Fibroblast of lung (primary cell): ENCODE measurements at places on chromosomes 13 and 19. TPM values are rescaled to one million over a fixed set of nuclear protein-coding genes. Genes with fewer than 3 reads are reported as not detected.

- DNase-seq = no peak
Observed at GRCh38 chr19:34651747-34652146, 25.2 kb downstream of the SCGB2B2 start.

GRCh38 chr19:28221736-28222135 is 991.2 kb downstream of the UQCRFS1 start:
- DNase-seq = no peak

- DNase-seq = no peak
Observed at GRCh38 chr19:19271828-19272599, 1.1 kb downstream of the TM6SF2 start.

DNA sequence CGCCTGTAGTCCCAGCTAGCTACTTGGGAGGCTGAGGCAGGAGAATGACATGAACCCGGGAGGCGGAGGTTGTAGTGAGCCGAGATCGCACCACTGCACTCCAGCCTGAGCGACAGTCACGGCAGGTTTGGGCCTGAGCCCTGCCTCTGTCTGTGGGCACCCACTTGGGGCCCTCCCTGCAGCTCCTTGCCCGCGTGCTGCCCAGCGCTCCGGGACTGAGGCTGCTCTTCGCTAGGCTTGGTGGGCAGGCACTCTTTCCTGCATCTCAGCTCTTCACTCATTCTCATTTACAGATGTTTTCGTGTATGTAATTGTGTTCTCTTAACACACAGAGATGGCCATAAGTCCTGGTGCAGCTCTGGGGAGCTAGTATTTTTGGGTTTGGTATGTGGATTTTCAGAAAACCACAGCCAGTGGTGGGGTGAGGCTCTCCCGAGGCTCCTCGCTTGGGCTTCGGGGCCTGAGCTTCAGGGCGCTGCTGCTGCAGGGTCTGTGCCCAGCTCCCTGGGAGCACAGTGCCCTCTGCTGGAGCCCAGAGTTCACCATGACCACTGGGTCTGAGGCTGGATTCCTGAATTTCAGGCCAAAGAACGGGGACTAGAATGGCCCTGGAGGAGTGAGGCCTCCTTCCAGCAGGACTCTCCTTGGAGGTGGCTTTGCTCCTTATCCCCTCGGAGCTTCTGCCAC is 15.2 kb downstream of the UPF1 start:
- DNase-seq = peak; percentile 80

- DNase-seq = no peak
Observed at GRCh38 chr13:105170438-105170837, 1365.0 kb downstream of the EFNB2 start.

GRCh38 chr19:30206187-30206586 is 166.0 kb upstream of the ZNF536 start:
- no peak for DNase-seq

- peak; percentile 20 for DNase-seq
Observed at GRCh38 chr13:31485651-31486051, 253.7 kb upstream of the RXFP2 start.

DNA sequence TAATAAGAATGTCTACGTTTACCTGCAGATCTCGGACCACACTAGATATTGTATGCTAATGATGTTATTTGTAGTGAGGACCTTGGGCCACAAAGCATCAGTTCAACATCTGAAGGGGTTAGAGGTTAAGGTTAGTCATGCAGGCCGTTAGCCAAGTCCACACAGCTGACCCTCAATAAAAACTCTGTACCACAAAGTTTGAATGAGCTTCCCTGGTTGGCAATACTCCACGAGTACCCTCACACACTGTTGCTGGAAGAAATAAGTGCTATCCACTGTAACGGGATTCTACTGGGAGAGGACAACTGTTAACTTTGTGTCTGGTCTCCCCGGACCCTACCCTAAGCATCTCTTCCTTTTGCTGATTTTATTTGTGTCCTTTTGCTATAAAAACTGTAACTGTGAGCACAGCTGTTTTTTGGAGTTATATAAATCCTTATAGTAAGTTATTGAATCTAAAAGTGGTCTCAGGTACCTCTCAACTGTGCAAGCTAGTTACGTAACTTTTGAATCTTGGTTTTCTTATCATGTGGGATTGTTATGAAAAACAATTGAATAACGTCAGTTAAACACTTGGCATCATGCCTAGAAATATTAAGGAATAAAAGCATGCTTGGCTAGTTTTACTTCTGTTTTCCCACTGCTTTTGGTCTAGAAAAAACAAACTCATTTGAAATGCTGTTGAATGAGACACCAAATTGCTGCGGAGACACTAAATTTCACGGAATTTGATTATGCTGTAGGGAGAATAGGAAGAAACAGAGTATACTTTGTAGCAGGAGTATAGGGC is 181.5 kb downstream of the DNAJC3 start:
- DNase-seq = peak; percentile 68

DNA sequence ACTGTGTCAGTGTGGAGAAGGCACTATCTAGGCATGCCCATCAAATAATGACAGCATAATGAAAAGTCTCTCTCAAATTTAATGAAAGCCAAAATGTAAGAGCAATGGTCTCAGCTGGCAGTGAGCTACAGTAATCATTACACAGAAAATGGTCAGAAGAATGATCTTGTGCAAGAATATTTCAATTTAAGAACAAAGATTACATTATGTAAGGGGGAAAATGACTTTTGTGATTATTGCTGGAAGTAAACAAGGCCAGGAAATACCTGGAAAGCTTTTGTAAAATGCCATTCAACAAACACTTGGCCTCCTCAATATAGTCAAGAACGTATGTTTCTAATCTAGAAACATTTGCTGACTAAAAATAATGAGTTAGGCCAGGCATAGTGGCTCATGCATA is 89.1 kb downstream of the CAB39L start:
- DNase-seq = no peak

DNA sequence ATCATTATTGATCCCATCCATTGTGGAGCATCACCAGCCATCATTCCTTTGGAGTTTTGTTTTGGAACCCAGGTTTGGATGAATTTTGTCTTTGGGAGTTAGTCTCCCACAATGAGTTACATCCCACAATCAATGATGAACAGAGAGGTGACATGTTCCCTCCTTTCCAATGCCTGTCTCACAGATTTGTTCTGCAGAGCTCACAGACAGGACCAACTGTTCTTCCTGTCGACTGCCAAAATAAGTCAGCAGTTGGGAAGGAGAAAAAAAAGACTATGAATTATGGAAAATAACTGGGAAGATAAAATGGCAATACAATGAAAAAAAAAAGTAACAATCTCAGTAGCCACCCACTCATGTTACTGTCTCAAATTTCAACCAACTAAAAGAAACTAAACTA is 489.1 kb downstream of the MYO16 start:
- DNase-seq = no peak

- DNase-seq = no peak
Observed at GRCh38 chr19:51772977-51773376, 12.0 kb downstream of the FPR2 start.

- no peak for DNase-seq
Observed at GRCh38 chr13:26664876-26665275, 95.7 kb downstream of the GPR12 start.

- no peak for DNase-seq
Observed at GRCh38 chr13:62710787-62711186, 1295.1 kb upstream of the PCDH20 start.

- peak; percentile 62 for DNase-seq
Observed at GRCh38 chr13:60837806-60838205, 440.8 kb downstream of the TDRD3 start.

- DNase-seq = no peak
Observed at GRCh38 chr19:34383599-34383998, 18.6 kb downstream of the GPI start.

Gene ZNF69
- total RNA-seq = 2.8 and 7.1 TPM in 2 replicates

Gene ZBTB7A
- 11.8 and 17.7 TPM in 2 replicates for total RNA-seq

Gene SIGLEC8
- not detected in 2 replicates for total RNA-seq

Gene OR7C1
- not detected in 2 replicates for total RNA-seq

Gene KEAP1
- total RNA-seq = 81.7 and 103 TPM in 2 replicates

Gene TTYH1
- not detected in 2 replicates for total RNA-seq

Gene FXYD7
- not detected in 2 replicates for total RNA-seq

Gene ZNF835
- total RNA-seq = 3.3 and 3.6 TPM in 2 replicates

Gene DHDH
- total RNA-seq = 0.17 TPM in 1 of 2 replicates, not detected in the other

Gene ZNF77
- 3.9 and 5.0 TPM in 2 replicates for total RNA-seq

Gene FAM216B
- under 0.01 and 0.26 TPM in 2 replicates for total RNA-seq

Gene OVOL3
- total RNA-seq = not detected in 2 replicates

Gene SIGLEC10
- not detected in 2 replicates for total RNA-seq

Gene KIRREL2
- total RNA-seq = under 0.01 TPM in 1 of 2 replicates, not detected in the other
